ENCODE measurements at places on chromosomes 2 and 18.
A peak's percentile ranks its signal among the peaks of the same experiment; 100 is the strongest.

DNA sequence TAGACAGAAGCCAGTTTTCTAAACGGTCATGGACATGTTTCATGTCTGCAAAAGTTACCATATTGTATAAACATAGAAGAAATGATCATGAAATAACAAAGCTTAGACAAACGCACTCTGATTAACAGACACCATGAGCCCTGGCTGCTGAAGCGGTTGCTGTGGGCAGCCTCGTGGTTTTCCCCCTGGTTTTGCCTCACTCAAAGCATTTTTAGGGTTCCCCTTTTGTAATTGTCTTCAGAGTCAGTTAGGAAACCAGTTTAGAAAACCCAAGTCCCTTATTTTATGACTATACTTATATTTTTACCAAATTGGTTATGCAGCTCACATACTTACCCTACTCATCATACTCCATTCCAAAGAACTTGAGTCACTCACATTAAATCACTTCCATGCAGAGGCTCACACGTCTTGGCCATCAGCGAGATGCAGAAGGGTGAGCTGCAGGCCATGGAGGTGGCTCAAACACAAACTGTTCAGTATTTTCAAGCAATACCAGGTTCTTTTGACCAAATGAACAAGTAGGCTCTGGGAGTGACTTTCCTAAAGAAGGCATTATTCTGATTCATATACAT lies 105.6 kb upstream of the SALL3 start:
- no peak for DNase-seq

- DNase-seq = no peak
Measured at GRCh38 chr2:48529194-48529593, 760 bp upstream of the STON1 start.

DNA sequence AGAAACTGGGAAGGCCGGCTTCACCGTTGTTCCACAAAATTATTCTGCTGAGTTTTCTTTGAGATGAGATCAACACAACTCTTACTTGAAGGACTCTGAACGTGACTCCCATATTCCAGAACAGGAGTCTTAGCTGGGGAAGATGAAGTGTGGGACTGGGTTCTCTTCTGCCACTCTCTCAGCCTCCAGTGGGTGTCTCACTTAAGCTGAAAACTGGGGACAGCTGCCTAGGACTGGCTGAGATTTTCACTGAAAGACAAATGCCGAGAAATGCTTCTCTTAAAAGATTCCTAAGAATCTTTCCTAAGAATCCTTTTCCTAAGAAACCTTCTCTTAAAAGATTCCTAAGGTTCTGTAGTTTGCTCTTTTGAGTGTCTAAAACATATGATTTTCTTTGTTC lies 156.6 kb upstream of the LHCGR start:
- no peak for DNase-seq

- no peak for DNase-seq
Measured at GRCh38 chr2:40002339-40002738, 223.3 kb upstream of the THUMPD2 start.

- no peak for DNase-seq
Measured at GRCh38 chr18:8830067-8831060, 125.0 kb downstream of the MTCL1 start.

DNA sequence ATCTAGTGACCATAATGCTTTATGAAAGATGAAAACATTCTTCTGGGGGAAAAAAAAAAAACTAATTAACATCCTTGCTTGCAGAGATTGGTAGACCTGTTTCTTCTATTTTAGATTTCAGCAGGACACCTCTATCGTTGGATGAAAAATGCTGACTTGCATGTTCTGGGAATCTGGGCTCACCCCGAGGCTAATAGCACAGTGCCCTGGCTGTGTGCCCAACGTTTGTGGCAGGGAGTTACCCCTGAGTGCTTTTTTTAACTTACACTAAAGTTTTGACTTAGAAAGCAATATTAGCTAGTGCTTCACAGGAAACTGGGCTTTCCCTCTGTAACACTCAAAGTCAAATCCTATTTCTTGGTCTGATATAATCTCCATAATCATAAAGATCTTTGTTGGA lies 233.2 kb downstream of the SLC8A1 start:
- DNase-seq = no peak

GRCh38 chr18:32980896-32981295 lies 208.1 kb upstream of the KLHL14 start:
- DNase-seq = no peak

GRCh38 chr2:218898109-218898878 lies 17.6 kb downstream of the WNT10A start:
- DNase-seq = peak; percentile 70

- no peak for DNase-seq
Measured at GRCh38 chr18:35971661-35972196, 750 bp upstream of the RMP24 start.

DNA sequence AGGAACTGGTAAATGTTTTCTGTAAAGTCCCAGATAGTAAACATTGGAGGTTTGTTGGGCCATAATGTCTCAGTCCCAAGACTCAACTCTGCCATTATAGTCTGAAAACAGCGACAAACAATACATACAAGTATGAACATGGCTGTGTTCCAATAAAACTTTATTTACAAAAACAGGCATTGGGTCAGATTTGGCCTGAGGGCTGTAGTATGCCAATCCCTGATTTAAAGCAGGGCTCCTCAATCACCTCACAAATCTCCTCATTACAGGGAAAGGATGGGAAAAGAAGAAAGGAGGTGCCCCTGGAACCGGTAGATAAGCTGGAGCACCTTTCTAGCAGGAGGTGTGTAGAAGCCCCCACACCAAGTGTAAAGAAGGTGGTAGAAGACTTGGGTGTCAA lies 48.9 kb upstream of the UPP2 start:
- no peak for DNase-seq

DNA sequence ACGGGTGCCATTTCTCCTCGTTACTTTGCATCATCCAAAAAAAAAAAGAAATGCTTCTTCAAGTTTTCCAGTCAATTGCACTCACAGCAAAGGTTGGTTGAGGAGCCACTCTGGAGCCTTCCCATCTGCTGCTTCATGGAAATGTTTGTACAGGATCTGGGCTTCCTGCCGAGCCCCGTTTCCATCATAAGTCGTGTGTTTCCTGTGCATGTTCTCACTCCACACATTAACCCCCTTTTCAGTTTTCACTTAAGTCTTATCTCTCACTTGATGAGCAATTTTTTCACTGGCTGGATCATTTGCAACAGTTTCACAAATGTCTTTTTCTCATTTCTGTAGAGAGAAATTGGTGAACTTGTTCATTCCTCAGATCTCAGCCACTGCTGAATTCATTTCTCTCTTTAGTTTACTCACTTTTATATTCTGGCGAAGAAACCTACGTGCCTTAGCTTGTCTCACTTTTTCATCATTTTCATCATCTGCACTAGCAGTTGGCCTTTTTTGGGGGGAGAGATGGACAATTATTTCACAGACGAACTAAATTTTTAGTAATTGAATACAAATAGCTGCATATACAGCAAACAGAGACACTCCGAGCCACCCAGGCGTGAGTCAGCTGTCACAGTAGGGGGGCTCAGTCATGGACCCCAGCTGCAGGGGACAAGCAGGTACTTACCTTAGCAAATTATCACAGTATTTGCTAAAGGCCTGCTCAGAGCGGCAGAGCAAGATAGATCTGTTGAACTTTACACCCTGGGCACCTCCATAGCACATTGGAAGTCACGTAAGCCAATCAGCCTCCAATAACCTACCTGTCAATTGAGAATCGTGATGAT lies 750.8 kb upstream of the ID2 start:
- DNase-seq = no peak

DNA sequence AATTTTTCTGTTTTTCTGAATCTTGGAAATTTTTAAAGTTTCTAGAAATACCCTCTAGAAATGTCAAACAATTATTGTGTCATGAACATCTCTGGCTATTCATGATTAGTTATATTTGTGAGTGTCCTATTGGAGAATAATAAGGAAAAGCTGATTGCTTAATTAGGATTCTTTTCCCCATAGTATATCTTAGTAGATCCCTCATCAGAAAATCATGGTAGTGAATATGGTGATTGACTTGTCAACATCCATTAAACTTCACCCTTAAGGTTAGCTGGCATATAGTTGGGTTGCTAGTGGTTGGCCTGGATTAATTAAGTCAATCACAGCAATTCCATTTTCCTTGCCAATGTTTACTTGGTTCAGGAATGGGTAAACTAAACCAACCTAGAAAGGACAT lies 18.7 kb upstream of the NABP1 start:
- no peak for DNase-seq

- no peak for DNase-seq
Measured at GRCh38 chr18:48300463-48300961, 108.7 kb downstream of the ZBTB7C start.

DNA sequence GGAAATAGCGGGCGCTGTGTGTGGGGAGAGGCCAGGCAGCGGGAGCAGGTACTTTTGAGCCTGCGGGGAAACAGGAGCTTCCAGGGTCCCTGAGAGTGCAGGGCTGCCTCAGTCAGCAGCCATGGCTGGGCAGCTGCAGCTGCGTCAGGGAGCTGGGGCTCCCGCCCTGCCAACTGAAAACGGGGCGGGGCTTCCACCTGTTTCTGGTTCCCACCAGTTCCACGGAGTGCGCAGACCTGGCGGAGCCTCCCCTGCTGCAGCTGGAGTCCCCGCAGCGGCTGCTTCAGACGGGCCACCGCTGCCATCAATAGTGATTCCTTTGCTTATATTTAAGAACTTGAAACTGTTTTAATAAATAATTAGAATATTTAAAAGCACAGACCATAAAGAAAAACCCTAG lies 30.6 kb upstream of the RPRM start:
- no peak for DNase-seq

- DNase-seq = no peak
Measured at GRCh38 chr2:189233527-189233926, 54.0 kb upstream of the COL5A2 start.

- no peak for DNase-seq
Measured at GRCh38 chr2:109350526-109350925, 221.5 kb downstream of the SH3RF3 start.
